ENCODE measurements at places on chromosomes 2 and 18.

DNA sequence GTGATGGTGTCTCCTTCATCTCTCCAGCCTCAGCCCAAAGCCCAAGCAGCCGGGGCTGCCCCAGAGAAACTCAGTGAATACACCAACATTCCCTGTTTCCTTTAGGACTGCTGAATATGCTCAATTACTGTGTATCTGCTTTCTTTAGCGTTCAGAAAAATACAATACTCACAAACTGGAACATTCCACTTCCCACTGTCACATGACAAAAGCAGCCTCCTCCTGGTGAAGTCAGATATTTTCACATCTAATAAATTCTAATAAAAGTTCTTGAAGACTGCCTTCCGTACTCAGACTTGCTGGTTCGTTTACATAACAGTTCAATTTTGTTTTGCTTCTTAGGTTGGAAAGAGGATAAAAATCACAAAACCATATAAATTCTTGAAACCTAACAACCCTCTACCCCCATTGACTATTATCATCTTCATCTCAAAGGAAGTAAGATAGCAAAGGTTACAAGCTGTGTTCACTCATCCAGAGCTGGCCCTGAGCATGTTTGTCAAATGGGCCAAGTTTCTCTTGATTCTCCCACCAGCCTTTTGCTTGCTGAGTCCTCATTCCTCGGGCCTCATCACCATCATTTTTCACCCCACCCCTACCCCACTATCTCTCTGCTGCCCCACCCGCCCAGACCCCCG lies 190.8 kb upstream of the HNRNPA3 start:
- DNase-seq: no peak

DNA sequence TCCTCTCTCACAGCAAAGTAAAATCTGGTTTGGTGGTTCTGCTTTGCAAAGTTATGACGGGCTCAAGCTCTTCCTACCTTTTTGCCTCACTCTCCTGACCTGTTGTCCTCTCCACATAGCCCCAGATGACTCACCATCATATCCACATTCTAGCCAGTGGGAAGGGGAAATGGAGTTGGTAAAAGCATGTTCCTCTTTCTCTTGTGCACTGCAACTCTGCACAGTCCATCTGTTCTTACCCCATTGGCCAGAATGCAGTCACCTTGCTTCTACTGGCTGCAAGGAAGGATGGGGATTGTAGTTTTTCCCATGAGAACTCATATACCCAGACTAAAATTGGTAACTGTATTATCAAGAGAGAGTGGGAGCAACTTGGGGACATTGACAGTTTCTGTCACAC lies 50.4 kb upstream of the SMIM21 start:
- DNase-seq: no peak

GRCh38 chr2:224816816-224817215 lies 100.7 kb upstream of the CCDC195 start:
- peak; percentile 27 for DNase-seq

DNA sequence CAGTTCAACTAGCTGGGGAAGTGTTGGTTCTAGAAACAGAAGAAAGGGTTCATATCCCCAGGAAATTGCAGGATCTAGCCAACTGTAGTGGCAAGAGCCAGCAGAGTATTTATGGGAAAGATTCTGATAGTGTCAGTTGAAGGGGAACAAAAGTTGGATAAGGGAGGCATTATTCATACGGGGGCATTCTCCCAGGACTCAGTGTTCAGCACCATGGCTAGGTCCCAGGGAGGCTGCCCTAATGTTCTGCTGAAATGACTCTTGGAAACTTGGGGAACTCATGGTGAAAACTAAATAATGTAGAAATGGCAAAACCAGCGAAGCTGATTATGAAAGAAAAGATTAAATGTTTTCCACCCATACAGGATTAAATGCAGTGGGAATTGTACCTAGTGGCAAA lies 543.7 kb downstream of the TRIB2 start:
- no peak for DNase-seq

- DNase-seq: no peak
Measured at GRCh38 chr2:153145470-153145978, 333.0 kb downstream of the RPRM start.

GRCh38 chr2:233413559-233414272 lies 59.4 kb downstream of the DGKD start:
- DNase-seq: no peak

- no peak for DNase-seq
Measured at GRCh38 chr18:37714691-37715090, 149.1 kb upstream of the CELF4 start.

GRCh38 chr2:24490181-24490689 lies 819 bp upstream of the NCOA1 start:
- no peak for DNase-seq

DNA sequence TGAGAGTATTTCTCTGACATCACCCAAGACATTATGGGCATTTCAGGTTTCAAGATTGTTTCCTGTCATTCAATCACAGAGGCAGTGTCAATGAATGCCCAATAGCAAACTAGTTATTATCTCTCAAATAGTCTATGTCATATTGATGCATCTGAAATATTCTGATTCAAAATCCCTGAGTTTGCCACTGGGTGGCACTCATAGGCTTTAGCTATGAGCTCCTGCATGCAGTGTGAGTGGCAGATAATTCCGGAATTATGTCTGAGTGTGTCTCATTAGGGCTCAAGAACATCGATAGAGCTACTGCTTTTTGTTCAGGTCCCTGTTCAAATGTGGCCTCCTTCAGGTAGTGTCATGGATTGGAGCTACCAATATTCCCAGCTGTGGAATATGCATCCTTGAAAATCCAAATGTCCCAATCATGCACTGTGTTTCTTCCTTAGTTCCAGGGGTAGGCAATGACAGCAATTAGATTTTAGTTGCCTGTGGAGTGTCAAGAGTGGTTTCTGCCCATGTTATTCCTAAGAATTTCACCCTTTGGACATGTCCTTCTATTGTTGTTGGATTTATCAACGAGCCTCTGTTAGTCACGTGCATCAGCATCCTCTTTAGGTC lies 7.8 kb upstream of the OR6B3 start:
- DNase-seq: peak; percentile 48

- DNase-seq: no peak
Measured at GRCh38 chr2:18630101-18630500, 40.7 kb upstream of the NT5C1B start.

DNA sequence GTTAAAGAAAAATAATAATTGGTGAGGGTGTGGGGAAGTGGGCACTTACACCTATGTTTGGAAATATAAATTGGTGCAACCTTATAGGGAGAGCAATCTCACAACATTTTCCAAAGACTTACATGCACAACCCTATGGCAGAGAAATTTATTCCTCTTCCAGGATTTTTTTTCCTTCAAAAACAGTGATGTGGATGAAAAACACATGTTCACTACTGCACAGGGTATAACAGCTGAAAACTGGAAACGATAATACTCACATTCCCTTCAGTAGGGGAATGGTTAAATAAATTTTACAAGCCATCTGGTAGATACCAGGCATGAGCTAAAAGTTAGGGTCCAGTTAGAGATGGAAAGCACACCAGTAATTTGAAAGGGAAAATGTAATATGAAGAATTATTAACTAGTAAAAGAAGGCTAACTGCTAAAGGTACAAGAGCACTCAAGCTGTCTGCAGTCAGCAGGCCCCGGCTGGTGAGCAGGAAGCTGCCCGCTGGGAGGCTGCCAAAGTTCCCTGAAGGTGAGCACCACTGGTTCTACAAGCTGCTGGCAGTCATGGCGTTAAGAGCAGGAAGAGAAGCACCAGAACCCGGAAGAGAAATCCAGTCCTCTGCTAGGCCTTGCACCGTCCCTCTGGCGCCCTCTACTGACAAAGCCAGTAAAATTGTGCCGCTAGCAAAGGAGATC lies 28.4 kb upstream of the CASP8 start:
- DNase-seq: peak; percentile 79

GRCh38 chr18:69631281-69631680 lies 230.6 kb downstream of the DOK6 start:
- no peak for DNase-seq

GRCh38 chr2:240911641-240912265 lies 5.6 kb downstream of the CROCC2 start:
- no peak for DNase-seq

- no peak for DNase-seq
Measured at GRCh38 chr18:35137632-35138031, 96.4 kb downstream of the MAPRE2 start.
